ENCODE measurements at places on chromosomes 12 and 14.
A peak's percentile ranks its signal among the peaks of the same experiment; 100 is the strongest.

GRCh38 chr12:66118240-66118891 is 12.2 kb downstream of the LLPH start:
- DNase-seq: no peak

GRCh38 chr14:28681681-28682080 is 84.9 kb upstream of the FOXG1 start:
- DNase-seq: no peak

DNA sequence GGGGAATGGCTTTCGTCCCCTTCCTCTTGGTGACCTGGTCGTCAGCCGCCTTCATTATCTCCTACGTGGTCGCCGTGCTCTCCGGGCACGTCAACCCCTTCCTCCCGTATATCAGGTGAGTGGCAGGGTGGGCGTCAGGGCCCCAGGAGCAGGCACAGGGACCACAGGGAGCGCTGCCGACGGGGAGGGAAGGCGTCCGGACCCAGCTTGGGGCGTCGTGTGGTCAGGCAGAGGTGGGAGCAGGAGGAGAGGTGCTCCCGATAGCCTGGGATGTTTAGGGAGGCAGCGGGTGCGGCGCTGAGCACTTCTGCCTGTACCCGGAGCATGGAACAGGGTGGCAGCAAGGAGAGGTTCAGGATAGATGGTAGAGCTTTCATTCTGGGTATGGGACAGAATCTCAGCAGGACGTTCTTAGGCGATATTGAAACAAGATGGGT is 444 bp downstream of the DRAM1 start:
- peak; percentile 21 for DNase-seq

DNA sequence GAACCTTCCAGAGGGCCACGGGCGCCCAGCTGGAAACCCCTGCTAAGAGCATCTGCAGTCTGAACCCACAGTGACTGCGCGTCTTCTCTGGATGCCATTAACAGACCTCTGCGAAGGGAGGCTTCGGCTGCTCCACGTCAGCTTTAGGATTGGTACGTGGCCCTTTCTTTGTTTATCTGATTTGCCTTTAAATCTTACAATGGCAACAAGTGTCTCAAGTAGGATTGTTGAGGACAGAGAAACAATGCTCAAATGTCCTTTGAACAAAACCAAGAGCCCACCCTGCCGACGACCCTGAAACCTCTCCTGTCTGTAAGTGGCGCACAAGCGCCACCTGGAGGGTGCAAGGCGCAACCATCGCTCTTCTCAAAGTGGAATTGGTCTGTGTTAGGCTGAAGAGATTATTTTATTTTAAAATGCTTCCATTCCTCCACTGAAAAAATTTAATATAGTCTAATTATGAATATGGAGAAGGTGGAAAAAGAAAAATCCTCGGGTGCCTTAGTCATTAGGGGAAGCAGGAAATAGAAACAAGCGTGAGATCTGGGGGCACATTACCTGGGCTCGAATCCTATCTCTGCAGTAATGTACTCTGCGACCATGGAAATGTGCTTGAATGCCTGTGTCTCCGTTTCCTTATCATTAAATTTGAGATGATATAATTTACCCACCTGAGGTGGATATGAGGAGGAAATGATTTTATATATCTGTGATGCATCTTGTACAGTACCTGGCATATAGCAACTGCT is 82.6 kb upstream of the PTPRB start:
- peak; percentile 53 for DNase-seq

DNA sequence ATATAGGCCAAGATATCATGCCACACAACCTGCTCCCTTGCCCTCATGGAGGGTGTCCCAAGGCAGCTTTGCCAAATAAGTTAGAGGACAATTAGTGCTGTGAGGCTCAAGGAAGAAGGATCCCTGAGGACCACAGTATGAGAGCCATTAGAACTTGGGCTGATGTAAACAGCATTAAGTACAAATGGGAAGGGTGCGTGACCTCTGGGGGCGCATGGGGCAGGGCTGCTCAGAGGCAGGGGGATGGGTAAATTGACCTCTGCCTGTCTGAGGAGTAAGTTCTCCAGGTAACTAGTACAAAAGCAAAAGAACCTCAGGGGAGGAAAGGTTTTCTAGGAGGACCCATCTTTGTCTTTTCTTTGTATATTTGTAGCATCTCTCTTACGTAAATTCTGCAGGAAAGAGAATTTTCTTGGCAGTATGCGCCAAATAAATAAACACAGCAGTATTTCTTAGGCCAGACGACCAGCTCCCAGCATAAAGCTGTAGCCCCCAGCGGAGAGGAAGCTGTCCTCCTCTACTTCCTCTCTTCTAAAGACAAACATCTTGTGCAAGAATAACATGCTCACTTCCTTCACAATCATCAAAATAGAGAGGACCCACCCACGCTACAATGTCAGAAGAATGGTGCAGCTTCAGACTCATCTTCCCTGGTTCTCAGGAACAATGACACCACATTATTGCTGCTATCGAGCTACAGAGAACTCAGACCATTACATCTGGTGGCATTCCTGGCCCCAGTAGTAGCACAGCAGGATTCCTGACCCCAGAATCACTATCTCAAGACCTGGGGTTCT is 16.4 kb upstream of the VWF start:
- DNase-seq: no peak

DNA sequence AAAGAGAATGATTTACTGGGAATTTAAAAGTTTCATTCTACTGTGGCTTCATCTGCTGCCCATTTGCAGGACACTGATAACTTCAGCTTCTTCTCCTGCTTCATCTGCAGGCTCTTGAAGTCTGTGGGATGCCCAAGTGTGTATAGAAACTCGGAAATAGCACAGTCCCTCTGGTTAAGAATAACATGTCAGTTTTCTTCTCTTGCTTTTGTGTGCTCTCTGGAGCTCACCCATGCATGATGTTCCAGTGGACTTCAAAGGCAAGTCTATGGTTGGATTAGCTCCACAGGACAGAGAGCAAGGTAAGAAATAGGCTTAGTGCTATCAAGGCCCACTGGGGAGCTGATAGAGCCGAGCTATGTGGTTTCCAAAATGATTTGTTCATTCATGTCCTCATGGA is 13.7 kb downstream of the RMST start:
- DNase-seq: no peak

GRCh38 chr12:64500394-64500793 is 48.5 kb downstream of the TBK1 start:
- DNase-seq: no peak

DNA sequence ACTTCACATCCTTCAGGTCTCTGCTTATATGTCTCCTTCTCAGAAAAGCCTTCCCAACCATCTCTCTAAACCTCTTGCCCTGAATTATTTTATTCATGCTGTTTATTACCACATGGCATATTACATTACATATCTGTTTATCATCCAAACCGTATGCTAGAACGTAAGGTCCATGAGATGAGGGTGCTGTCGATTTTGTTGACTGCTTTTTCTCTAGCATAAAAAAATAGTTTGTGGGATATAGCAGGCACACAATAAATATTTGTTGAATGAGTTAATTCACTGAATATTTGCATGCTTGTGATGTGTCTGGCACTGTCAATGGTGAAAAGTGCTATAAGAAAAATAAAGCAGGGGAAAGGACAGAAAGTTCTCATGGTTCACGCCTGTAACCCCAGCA is 22.9 kb downstream of the SAMD4A start:
- DNase-seq: no peak

DNA sequence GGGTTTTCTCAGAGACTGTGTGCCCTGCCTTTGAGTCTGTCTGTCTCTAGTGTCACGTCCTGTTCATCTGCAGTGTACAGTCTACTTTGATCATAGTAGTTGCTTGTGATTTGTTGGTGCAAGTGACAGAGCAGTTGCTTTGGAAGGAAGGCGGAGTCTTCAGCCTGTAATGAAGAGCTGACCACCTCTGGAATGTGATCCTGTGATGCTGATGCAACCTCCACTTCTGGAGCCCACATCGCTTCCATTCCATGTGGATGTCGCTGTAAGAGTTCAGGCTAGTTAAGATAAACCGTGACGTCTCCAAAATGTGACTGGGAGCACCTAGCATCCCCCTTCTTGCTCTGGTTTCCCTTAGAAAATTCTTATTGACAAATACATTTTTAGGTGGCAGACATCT is 51.8 kb downstream of the PELI2 start:
- no peak for DNase-seq

DNA sequence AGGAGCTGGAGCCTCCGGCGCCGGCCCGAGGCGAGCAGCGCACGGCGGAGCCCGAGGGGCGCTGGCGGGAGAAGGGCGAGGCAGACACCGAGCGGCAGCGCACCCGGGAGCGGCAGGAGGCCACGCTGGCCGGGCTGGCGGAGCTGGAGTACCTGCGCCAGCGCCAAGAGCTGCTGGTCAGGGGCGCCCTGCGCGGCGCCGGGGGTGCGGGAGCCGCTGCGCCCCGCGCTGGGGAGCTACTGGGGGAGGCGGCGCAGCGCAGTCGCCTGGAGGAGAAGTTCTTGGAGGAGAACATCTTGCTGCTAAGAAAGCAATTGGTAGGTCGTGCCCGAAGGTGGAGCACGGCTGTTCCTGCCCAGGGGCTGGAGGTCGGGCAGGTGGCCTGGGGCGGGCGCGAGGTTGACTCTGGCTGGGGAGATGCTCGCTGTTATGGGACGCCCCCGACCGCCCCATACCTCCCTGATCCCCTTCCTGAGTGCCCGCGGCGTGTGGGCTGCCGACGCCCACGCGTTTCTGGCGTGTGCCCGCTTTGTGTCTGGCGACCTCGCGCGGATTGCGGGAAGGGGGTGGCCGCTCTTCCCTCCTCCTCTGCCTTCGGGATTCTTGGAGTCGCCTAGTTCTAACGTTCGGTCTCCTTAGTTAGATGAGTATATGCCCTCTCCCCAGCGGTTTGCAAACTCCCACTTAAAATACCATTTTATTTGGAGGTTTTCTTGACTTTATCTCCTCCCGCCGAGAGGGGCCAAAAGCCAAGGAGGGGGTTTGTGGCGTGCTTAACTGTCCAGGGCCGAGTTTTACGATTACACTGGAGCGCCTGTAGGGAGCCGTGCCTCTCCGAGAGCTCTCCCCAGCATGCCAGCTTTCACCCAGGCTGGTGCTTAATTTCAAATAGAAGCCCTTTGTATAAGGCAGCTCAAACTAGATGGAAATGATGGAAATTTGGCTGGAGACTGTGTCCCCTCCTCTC is 752 bp downstream of the DACT1 start:
- DNase-seq: no peak

GRCh38 chr14:102203382-102203781 is 63.7 kb downstream of the WDR20 start:
- no peak for DNase-seq

GRCh38 chr14:76129851-76130576 is 21.7 kb upstream of the GPATCH2L start:
- DNase-seq: no peak

- peak; percentile 12 for DNase-seq
Observed at GRCh38 chr14:96038558-96038919, 623 bp upstream of the C14orf132 start.

DNA sequence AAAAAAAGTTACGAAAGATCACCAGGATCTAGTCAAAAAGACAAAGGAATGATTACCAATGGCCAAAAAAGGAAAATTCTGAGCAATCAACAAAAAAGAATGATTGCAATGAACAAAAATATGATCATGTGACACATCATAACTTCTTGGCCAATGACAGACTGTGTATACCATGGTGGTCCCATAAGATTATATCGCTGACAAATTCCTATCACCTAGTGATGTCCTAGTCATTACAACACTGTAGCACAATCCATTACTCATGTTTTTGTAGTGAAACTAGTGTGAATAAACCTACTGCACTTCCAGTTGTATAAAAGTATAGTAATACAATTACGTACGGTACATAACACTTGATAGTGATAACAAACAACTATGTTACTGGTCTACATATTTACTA is 12.3 kb downstream of the SEL1L start:
- no peak for DNase-seq

DNA sequence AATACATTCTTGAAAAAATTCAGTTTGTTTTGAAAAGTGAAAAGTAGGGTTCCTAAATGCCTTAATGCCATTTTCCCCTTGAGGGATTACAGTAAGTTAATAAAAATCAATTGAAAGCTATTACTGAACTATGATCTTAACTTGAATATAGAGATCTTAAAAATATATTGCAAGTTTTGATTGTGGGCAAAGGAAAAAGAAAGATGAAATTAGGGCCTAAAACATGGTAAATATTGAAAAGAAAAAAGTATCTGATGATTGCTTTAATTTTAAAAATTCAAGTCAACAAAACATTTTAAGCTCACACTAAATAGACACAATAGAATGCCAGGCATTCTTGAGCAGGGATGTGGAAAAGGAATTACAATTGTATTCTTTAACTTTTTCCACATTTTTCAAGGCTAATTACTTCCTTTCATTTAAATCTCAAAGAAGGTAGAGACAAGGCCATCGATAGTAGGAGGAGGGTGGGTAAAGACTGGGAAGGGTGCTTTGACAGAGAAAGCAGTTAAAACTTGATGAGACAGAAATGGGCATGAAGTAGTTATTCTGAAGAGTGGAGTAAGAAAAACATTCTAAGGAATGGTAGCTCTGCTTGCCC is 294.4 kb downstream of the NELL2 start:
- DNase-seq: no peak

GRCh38 chr12:49983892-49984291 is 11.1 kb downstream of the AQP6 start:
- DNase-seq: no peak

DNA sequence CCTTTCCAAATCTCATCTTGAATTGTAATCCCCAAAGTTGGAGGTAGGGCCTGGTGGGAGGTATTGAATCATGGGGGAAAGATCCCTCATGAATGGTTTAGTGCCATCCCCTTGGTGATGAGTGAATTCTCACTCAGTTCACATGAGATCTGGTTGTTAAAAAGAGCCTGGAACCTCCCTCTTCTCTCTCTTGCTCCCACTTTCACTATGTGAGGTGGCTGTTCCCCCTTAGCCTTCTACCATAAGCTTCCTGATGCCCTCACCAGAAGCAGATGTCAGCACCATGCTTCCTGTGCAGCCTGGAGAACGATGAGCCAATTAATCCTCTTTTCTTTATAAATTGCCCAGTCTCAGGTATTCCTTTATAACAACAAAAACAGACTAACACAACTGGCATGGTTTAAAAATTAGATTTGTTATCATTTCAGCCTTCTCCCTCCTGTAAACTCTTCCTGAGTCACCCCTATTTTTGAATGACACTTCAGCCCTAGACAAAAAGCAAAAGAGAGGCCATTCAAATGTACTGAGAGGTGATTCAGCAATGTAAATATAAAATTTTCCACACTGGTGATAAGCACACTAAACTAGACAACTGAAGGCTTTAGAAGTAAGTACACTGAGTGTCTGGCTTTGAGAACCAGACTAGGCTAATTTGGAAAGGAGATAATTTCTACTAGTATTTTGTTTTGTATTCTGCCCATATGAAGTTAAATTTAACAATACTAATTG is 212.1 kb upstream of the ABCD2 start:
- DNase-seq: no peak
